LoVo (cell line): ENCODE measurements at places on chromosomes 7 and 10.
A peak's percentile ranks its signal among the peaks of the same experiment; 100 is the strongest.

GRCh38 chr7:17706734-17707133 lies 233.6 kb downstream of the SNX13 start:
- DNase-seq, result peak; percentile 70

GRCh38 chr7:93799750-93800357 lies 90.7 kb downstream of the TFPI2 start:
- no peak for DNase-seq

DNA sequence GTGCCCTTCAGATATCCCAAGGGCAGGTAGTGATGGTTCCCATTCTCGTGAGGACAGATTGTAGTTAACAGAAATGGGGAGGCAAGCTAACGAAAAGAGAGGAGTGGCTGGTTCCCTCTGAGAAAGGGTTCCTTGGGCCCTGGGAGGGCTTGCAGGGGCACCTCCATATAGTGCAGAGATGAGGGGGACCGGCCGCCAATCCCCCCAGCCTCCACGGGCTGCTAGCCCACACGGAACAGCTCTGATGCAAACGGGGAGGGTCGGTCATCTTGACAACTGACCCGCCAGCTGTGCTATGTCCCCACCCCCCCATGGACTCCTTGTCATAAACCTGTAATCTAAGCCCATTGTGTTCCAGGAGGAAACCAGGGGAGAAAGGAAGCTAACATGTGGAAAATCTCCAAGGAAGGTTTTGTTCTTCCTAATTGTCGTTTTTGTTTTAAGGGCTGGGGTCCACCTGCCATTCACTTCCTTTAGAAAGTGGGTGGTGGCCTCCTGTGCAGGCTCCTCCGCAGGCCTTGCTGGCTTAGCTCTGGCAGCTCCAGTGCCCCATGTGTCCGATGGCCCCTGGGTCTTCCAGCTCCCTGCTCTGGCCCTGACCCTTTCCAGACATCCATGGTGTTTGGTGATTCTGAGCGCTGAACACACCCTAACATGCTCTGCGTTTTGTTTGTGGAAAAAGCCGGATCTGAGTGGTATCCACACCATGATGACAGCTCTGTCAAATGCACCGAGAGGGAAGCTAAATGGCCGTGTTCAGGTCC lies 15.9 kb downstream of the ADCY1 start:
- no peak for DNase-seq

DNA sequence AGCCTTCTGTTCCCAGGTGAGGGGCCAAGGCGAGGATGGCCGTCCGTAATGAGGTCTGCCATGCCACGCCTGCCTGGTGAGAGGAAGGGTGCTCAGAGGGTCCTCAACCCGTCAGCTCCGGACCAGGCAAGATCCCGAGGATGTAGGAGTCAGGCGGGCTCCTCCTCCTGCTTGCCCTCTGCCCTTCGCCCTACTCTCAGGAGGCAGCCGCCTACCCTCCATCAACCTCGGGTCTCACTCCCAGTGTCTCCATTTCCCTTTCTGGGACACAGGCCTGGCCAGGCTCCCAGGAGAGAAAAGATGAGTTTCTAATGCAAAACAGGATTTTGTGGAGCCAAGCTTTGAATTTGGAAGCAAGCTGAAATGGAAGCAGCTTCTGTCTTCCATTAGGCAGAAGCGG lies 184.0 kb downstream of the PTPN20 start:
- no peak for DNase-seq

- DNase-seq, result no peak
Measured at GRCh38 chr7:157707983-157708918, 371.4 kb downstream of the DNAJB6 start.

DNA sequence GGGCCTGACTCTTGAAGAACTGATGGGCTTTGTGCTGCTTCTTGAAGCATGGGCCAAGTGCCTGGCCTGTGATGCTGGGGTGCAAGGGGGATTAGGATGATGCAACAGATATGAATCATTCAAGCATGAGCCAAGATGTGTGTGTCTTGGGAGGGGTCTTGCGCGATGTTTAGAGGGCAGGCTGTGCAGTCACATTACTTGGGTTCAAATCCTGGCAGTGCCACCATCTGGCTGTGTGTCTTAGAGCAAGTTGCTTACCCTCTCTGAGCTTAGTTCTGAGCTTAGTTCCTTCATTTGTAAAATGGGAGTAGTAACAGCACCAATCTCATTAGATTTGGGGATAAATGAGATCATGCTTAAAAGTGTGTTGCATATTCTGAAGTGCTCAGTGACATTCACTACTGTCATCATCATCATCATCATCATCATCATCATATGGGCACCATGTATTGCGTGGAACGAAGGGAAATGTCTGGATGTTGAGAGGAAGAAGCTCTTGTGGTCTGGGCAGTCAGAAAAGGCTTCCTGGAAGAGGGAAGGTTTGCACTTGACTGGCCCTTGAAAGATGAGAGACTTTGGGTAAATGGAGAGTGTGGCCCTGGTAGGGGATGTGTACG lies 9.3 kb downstream of the UNC5B start:
- no peak for DNase-seq

- DNase-seq, result no peak
Measured at GRCh38 chr10:19977097-19977521, 160.9 kb downstream of the PLXDC2 start.

- no peak for DNase-seq
Measured at GRCh38 chr10:42969147-42969546, 107.7 kb upstream of the RET start.

DNA sequence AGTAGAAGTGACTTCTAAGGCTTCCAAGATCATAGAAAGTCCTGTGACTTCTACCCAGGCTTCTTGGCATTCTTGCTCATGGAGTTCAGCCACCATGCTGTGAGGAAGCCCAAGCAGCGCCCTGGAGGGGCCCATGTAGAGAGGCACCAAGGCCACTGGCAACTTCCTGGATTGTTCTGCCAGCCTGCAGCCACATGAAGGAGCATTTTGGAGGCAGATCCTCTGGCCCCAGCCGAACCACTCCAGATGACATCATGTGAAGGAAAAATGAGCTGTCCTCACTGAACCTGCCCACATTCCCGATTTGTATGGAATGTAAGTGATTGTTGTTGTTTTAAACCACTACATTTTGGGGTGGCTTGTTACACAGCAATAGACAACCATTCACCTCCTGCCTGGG lies 51.5 kb upstream of the MNX1 start:
- DNase-seq, result no peak

GRCh38 chr7:136030867-136031318 lies 53.7 kb upstream of the MTPN start:
- no peak for DNase-seq

GRCh38 chr7:151095828-151096475 lies 9.7 kb downstream of the AGAP3 start:
- DNase-seq, result no peak

GRCh38 chr10:70479165-70479581 lies 606 bp downstream of the PALD1 start:
- no peak for DNase-seq

DNA sequence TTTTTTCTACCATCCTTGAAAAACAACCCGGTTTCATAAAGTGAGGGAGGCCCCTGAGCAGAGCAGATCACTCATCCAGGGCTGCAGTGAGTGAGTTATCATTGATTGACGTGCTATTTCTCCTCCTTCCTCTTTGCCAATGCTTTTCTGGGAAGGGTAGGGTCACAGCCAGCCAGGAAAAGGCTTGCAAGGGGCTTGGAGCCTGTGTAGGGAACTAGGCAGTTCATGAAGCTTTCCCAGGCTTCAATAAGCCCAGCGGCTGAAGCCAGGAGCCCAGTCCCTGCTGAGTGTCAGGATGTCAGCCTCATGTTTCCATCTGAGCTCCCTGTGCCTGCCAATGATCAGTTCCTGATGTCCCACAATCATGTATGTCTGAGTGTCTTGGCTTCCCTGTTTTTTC lies 584.7 kb downstream of the GALNT17 start:
- DNase-seq, result no peak

DNA sequence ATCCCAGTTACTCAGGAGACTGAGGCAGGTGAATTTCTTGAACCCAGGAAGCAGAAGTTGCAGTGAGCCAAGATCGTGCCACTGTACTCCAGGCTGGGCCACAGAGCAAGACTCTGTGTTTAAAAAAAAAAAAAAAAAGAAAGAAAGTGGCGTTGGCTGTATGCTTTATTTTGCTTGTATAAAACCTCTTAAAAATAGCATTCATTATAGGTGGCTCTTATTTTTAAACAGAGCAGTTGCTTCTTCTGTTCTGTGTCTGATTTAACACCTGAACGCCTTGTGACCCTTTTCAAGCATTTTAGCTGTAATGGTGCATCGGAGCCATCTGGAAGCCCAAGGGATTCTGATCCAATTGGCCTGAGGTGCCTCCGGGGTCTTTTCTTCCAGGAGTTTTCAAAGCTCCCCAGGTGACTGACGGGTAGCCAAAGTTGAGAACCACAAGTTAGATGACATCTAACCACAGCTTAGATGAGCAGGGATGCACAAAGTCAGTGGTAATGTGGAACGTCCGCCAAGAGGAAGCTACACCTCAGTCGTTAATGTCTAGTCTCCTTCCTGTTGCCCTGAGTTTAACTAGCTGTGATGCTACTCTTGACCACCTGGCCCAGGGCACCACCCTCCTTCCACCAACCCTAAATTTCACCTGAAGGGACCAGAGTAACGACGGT lies 274.6 kb upstream of the KLF6 start:
- DNase-seq, result peak; percentile 24

GRCh38 chr7:155251831-155252230 lies 45.8 kb upstream of the INSIG1 start:
- no peak for DNase-seq

DNA sequence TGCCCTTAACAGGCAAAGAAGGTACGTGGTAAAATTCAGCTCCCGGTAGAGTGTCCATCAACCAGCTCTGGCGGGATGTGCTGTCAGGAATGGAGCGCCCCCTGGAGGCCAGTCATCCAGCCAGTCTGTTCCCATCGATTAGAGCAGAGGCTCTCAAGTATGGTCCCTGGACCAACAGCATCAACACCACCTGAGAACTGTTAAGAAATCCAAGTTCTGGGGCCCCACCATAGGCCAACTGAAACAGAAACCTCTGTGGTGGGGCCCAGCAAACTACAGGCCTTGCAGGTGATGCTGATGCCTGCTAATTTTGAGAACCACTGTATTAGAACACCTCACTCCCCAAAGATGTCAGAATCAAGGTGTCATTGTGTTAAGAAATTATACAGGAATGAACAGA lies 109.2 kb downstream of the DPY19L1 start:
- peak; percentile 46 for DNase-seq
